Colonic mucosa (tissue), 4 donors: ENCODE measurements at places on chromosomes 11 and 22. TPM values are rescaled to one million over a fixed set of nuclear protein-coding genes. Genes with fewer than 3 reads are reported as not detected.

Gene MMP11
- total RNA-seq = 4.5 TPM

Gene SLC22A8
- not detected for total RNA-seq

Gene PNPLA2
- 155 TPM for total RNA-seq

Gene GLYATL1
- 1.6 TPM for total RNA-seq

Gene ENTHD1
- not detected for total RNA-seq

Gene HDAC10
- total RNA-seq = 40.5 TPM

Gene FAM181B
- total RNA-seq = 0.32 TPM

Gene C11orf52
- total RNA-seq = 7.3 TPM

Gene TBX10
- 19.3 TPM for total RNA-seq

Gene SLC17A6
- not detected for total RNA-seq

Gene TMA7B
- 0.20 TPM for total RNA-seq

Gene MS4A10
- 0.10 TPM for total RNA-seq

GRCh38 chr11:94203070-94203469, 74.4 kb downstream of the PANX1 start:
- DNase-seq = no peak
- no peaks in the 10 kb centered on the region for H3K4me1 ChIP-seq
- no peak overlapping the region for H3K27ac ChIP-seq

- H3K27ac ChIP-seq = no peak overlapping the region
- no peak for DNase-seq
- H3K4me1 ChIP-seq = no peaks in the 10 kb centered on the region
Observed at GRCh38 chr11:62926680-62927455, 5.7 kb upstream of the CHRM1 start.

DNA sequence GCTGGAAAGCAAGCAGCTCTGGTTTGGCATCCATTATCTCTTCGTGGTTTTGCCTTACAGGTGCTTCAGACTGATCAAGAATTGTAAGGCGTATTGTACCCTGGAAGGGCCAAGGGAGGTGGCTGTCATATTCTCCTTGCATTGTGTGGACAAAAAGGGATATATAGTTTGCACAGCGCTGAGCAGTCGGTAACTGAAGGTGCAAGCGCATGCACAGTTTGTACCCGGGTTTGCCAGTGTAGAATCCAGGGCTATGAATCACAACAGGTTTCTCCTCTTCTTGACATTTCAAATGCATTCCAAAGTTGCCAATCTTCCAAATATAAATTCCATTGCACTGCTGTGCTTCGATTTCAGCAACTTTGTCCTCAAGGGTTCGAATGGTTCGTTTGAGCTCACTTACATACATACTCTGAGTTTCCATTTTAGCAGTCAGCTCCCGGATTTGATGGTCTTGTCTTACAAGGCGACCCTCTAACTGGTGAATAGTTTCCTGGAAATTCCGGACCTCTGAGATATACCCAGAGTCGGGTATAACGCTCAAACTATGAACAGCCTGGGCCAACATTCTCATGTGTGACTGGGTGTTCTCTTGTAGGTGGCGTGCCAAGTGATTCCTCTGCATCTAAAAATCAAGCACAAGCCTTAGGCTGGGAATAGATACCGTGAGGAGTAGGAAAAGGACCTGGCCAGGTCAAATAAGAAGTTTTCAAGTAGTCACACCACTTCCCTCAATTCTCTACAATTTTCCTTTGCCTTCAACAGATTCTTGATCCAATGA, 19.9 kb downstream of the TRAF6 start:
- no peak overlapping the region for H3K4me3 ChIP-seq
- H3K4me1 ChIP-seq = no peaks in the 10 kb centered on the region
- no peak for DNase-seq

- H3K27ac ChIP-seq = peak overlapping the region; percentile 31
- no peaks in the 10 kb centered on the region for H3K4me1 ChIP-seq
- H3K36me3 ChIP-seq = peaks cover 18% of the 10 kb centered on the region
Observed at GRCh38 chr22:31278626-31279326, 13.5 kb downstream of the PIK3IP1 start.

GRCh38 chr22:48651981-48652538, 1175.6 kb downstream of the BRD1 start:
- no peak overlapping the region for H3K4me3 ChIP-seq
- H3K27ac ChIP-seq = no peak overlapping the region

GRCh38 chr11:102495161-102496042, 35.1 kb downstream of the MMP7 start:
- no peaks in the 10 kb centered on the region for H3K27me3 ChIP-seq
- H3K27ac ChIP-seq = no peak overlapping the region
- H3K4me3 ChIP-seq = no peak overlapping the region
- H3K4me1 ChIP-seq = no peaks in the 10 kb centered on the region

GRCh38 chr11:102929166-102929565, 26.4 kb downstream of the MMP13 start:
- no peaks in the 10 kb centered on the region for H3K27me3 ChIP-seq
- H3K36me3 ChIP-seq = no peaks in the 10 kb centered on the region
- DNase-seq = no peak
- no peak overlapping the region for H3K27ac ChIP-seq
- H3K4me1 ChIP-seq = no peaks in the 10 kb centered on the region

GRCh38 chr22:22954656-22955055, 67.0 kb downstream of the IGLL5 start:
- H3K27ac ChIP-seq = no peak overlapping the region
- no peak overlapping the region for H3K4me3 ChIP-seq
- no peaks in the 10 kb centered on the region for H3K36me3 ChIP-seq
- no peaks in the 10 kb centered on the region for H3K4me1 ChIP-seq

GRCh38 chr11:100791860-100792259, 104.8 kb downstream of the ARHGAP42 start:
- H3K27me3 ChIP-seq = no peaks in the 10 kb centered on the region
- no peak overlapping the region for H3K4me3 ChIP-seq
- DNase-seq = no peak
- H3K36me3 ChIP-seq = no peaks in the 10 kb centered on the region
- H3K27ac ChIP-seq = no peak overlapping the region

DNA sequence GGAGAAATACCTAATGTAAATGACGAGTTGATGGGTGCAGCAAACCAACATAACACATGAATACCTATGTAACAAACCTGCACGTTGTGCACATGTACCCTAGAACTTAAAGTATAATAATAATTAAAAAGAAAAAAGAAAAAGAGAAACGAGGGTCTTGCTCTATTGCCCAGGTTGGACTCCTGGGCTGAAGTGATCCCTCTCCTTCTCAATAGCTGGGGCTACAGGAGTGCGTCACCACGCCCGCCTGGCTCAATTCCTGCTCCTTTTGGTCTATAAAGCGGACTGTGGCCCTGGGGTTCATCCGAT, 521 bp upstream of the PTS start:
- H3K4me1 ChIP-seq = no peaks in the 10 kb centered on the region
- peak overlapping the region; percentile 95 for H3K27ac ChIP-seq
- H3K4me3 ChIP-seq = peak overlapping the region; percentile 74
- no peaks in the 10 kb centered on the region for H3K36me3 ChIP-seq
- peak; percentile 69 for DNase-seq

DNA sequence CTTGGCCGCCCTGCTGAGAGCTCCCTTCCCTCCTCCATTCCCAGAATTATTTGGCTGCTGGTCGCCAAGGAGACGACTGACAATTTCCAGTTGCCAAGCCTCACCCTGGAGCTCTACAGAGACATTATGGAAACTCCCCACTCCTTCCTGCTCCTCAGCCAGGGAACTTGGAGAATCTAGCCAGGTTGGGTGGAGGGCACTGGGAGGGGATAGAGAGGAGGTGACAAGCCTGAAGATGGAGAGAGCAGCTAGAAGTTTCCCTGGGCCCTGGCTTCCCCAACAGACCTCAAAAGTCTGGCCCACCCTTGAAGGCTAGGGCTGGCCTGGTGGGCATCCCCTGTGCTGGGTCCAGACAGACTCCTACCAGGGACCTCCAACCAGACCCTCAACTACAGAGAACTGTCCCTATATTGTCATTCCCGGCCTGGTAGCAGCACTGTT, 6.7 kb upstream of the VSIG10L2 start:
- H3K4me1 ChIP-seq = no peaks in the 10 kb centered on the region
- H3K4me3 ChIP-seq = no peak overlapping the region
- H3K27ac ChIP-seq = no peak overlapping the region
- no peak for DNase-seq
- H3K36me3 ChIP-seq = no peaks in the 10 kb centered on the region

DNA sequence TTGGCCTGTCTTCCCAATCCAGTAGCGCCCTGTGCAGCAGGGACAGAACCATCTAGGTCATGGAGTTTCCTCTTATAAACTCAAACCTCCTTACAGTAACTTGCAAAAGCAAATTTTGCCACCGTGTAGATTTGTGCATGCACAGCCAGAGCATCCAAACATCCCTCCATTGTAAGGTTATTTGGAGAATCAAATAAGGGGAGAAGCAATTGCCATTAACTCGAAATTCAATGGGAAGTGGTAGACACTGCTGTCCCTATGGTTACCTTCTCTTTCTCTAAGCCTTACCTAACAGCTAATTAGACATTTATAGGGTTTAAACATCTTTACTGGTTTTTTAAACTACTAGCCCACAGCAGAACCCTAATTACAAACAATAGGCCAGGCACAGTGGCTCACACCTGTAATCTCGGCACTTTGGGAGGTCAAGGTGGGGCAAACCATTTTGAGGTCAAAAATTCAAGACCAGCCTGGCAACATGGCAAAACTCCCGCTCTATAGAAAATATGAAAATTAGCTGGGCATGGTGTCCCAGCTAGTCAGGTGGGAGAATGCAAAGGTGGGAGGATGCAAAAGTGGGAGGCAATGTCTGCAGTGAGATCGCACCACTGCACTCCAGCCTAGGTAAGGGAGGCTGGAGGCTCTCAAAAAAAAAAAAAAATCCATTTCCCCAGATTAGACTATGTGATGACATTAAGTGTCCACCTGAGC, 6.6 kb downstream of the HSPA8 start:
- H3K36me3 ChIP-seq = peaks cover 16% of the 10 kb centered on the region
- H3K4me3 ChIP-seq = no peak overlapping the region
- no peak for DNase-seq
- no peaks in the 10 kb centered on the region for H3K27me3 ChIP-seq

GRCh38 chr11:128231845-128232410, 355.4 kb downstream of the ETS1 start:
- H3K27me3 ChIP-seq = no peaks in the 10 kb centered on the region
- H3K4me1 ChIP-seq = no peaks in the 10 kb centered on the region
- no peak overlapping the region for H3K4me3 ChIP-seq
- no peaks in the 10 kb centered on the region for H3K36me3 ChIP-seq

DNA sequence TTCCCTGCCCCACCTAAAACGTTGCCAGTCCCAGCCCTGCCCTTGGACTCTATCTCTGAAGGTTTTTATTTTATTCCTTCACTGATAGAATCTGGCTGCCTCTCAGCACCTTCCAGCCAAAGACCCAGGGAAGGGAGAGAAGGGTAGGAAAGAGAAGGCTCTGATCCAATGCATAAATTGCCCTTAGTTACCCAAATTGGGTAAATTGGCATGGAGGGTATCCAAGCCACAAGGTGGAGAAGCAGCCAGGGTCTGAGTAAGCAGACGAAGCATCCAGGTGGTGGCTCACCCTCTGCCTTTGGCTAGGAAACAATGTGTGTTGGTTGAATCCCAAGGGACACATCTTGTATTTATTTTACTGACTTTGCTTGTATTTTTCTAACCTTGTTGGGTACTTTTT, 89.0 kb downstream of the FEZ1 start:
- no peak overlapping the region for H3K4me3 ChIP-seq
- H3K27ac ChIP-seq = no peak overlapping the region
- DNase-seq = no peak

- H3K27ac ChIP-seq = no peak overlapping the region
- no peak overlapping the region for H3K4me3 ChIP-seq
- no peaks in the 10 kb centered on the region for H3K36me3 ChIP-seq
- DNase-seq = no peak
- H3K27me3 ChIP-seq = no peaks in the 10 kb centered on the region
- H3K4me1 ChIP-seq = no peaks in the 10 kb centered on the region
Observed at GRCh38 chr11:15750535-15751308, 605.6 kb downstream of the SOX6 start.

DNA sequence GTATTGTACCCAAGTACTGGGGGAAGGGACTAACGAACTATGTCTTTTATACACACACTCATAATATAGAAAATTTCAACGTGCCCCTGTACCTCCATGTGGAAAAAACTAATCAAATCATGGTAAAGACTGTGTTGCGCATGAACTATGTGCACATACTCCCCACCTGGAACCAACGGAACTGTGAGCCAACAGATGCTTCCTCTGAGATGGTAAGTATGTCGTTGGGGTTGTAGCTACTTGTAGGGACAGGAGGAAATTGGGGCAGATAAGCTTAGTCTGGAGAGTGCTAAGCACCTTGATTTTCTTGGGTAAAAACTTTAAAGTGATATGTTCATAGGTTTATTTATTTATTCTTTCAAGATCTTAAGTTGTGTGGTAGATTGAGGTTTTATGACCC, 40.1 kb downstream of the GLYAT start:
- H3K27me3 ChIP-seq = no peaks in the 10 kb centered on the region
- H3K4me1 ChIP-seq = no peaks in the 10 kb centered on the region
- H3K36me3 ChIP-seq = no peaks in the 10 kb centered on the region
- no peak overlapping the region for H3K27ac ChIP-seq
- DNase-seq = no peak

DNA sequence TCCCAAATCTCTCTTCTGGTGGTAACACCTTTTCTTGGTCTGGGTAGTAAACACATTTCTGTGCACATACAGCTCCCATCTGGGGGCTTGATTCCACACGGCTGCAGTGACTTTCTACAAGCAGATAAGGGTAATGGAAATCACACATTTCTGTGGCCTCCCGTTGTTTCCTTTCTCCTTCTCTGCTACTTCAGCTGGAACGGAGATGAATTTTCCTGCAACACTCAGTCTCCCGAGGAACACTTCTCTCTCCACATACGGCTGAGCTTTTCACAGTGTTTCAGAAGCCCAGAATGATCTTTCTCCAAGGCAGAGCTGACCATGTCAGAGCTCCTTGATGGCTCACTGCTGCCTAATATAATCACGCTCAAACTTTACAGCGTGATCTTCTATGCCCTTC, 364.3 kb upstream of the NARS2 start:
- DNase-seq = no peak
- no peak overlapping the region for H3K4me3 ChIP-seq
- no peak overlapping the region for H3K27ac ChIP-seq
- no peaks in the 10 kb centered on the region for H3K36me3 ChIP-seq
- no peaks in the 10 kb centered on the region for H3K4me1 ChIP-seq

DNA sequence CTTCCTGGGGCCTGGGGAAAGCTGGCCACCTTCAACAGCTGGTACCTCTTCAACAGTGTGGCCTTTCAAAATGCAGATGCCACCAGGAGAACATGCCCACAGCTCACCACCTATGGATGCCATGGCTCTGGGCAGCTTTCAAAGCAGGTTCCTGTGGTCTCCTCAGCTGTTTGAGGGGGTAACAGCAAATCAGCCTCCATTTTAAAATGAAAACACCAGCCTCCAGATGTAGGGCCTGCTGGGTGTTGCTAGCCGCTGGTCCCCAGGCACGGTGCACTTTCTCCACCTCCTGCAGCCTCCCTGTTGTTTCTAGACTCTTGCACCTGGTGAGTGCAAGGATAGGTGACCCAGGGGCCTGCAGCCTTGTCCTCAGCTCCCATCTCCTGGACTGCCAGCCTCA, 10.0 kb downstream of the CDPF1 start:
- H3K4me3 ChIP-seq = no peak overlapping the region
- DNase-seq = no peak
- H3K27ac ChIP-seq = no peak overlapping the region
- H3K36me3 ChIP-seq = peaks cover 4% of the 10 kb centered on the region
